ENCODE measurements at places on chromosomes 1 and 21. TPM values are rescaled to one million over a fixed set of nuclear protein-coding genes. Genes with fewer than 3 reads are reported as not detected.

RHD gene
- total RNA-seq = not detected

TMEM240 gene
- 0.49 TPM for total RNA-seq

DNA sequence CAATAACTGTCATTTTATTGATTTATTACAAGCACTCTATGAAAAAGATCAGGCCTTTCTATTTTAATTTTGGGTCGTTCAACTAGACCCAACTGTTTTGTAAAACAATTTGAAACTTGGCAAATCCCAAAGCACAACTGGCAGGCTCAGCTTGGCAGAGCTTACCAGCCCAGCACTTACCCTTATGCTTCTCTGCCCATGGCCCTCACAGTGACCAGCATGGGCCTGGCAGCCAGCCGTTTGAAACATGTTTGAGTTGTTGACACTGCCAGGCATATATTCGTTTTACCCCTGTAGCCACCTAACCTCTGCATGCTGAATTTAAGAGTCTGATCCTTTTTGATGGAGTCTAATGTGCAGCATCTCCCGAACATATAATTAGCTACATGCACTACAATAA, 796.7 kb upstream of the ADGRL2 start:
- no peak for DNase-seq

DNA sequence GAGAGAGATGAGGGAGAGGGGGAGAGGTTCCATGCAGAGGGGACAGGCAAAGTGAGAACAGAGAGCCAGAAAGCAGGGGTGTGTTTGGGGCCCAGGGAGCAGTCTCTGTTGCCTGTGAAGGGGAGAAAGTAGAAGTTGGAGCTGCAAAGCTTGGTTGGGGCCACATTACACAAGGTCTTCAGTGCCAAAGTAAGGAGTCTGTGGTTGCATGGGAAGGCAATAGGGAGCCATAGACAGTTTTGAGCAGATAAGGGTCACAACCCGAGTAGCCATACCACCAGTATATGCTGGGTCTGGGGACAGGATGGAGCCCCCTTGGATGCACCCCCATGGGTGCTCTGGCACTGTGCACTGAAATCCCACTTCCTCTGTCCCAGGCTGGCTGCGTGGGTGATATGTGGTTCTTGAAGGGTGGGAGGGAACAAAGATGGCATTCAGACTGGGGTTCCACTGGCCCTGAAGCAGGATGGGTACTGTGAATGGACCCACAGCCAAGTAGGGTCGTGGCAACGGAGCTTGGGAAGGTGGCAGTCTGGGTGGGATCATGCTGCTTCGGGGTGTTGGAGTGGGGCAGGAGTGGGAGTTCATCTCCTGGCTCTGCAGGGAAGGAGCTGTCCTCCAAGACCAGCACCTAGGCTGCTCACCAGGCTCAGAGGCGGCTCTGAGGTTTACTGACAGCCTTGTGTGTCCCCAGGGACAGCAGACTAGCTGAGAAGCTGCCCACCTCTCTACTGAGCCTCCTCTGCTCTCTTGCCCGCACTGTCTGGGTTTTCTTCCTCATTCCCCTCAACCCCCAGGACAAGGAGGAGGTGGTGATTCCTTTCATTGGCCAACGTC, 12.1 kb downstream of the DRAXIN start:
- no peak for DNase-seq
